M059J (cell line): ENCODE measurements at places on chromosomes 3 and 15.

DNA sequence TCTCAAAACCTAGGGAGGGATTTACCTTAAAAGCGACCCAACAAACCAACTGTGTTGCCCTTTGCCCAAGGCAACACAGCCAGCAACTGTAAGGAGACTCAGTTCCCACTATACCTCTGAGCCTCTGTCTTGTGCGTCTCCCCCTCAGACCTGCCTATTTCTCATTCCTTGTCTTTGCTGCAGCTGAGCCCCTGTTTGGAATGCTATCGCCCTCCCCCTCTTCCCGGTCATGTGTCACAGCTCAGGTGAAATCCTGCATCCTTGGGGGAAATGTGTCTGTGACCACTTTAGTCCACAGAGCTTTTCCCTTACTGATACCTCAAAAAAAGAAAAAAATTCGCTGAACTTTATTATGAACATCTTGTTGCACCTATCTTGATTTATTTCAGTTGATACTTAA lies 52.0 kb upstream of the LRIG1 start:
- no peak for DNase-seq

DNA sequence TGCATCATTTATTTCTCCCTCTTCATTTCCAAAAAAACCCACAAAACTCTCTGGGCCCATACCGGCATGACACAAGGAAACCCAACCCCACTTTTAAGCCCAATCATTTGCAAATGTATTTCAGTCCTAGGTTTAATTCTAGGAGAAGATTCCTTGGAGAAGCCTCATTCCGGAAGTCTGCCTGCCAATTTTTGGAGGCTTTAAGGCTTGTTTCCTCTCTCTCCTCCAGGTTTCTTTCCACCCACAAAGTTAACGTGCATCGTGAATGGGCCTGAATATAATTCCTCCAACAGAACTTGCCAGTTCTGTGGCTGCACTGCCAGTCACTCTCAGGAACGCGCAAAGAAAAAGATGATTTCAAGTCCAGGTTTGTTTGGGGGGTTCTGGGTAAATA lies 69.9 kb upstream of the FOXP1 start:
- no peak for DNase-seq

- DNase-seq, result no peak
Observed at GRCh38 chr3:71168880-71169411, 414.6 kb downstream of the FOXP1 start.

GRCh38 chr3:76456322-76456721 lies 583.6 kb upstream of the ROBO2 start:
- DNase-seq, result no peak
